ENCODE measurements at places on chromosomes 13 and 19.
A peak's percentile ranks its signal among the peaks of the same experiment; 100 is the strongest.

DNA sequence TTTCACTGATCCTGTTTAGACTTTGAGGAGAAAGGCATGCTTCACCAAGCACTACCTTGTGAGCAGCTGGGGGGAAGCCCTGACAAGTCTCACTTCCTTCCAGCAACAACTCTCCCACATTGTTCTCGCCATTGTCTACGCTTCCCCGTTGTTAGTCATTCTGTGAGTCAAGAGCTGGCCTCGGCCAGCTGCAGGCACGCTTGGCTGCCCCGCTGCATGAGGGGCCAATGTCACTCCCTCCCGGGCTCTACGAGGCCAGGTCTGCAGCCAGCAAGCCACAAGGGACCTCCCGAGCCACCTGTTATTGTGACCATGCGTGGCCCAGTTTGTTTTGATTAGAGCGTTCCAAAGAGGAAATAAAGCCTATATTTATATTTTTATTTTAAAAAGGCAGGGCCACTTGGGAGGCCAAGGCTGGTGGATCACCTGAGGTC, 220.9 kb downstream of the FOXO1 start:
- peak overlapping the region; percentile 83 for H3K27ac ChIP-seq
- H3K4me3 ChIP-seq: no peak overlapping the region
- peak; percentile 88 for DNase-seq
- H3K36me3 ChIP-seq: no peaks in the 10 kb centered on the region
- no peaks in the 10 kb centered on the region for H3K27me3 ChIP-seq
- H3K4me1 ChIP-seq: peaks cover 31% of the 10 kb centered on the region

DNA sequence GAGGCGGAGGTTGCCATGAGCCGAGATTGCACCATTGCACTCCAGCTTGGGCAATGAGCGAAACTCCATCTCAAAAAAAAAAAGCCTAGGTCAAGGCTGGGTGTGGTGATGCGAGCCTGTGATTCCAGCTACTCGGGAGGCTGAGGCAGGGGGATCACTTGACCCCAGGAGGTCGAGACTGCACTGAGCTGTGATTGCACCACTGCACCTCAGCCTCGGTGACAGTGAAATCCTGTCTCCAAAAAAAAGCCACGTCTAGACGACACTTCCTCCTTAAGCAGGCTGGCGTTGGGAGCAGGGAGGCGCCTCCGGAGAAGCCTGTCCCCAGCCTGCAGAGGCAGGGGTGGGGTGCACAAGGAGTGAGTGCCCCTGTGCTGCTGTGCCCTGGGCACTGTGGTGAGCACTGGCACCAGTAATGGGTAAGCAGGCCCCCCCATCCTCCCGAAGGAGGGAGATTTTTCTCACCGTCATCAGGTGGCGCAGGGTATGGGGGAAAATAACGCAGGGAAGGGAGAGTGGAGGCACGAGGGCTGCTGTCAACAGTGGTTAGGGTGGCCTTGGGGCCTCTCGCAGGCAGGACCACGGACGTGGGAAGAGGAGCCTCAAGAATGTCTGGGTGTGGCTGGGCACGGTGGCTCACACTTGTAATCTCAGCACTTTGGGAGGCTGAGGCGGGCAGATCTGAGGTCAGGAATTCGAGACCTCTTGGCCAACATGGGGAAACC, 706 bp downstream of the P2RY11 start:
- DNase-seq: no peak
- H3K27me3 ChIP-seq: no peaks in the 10 kb centered on the region
- peaks cover 10% of the 10 kb centered on the region for H3K4me1 ChIP-seq
- H3K4me3 ChIP-seq: no peak overlapping the region
- peaks cover 94% of the 10 kb centered on the region for H3K36me3 ChIP-seq

DNA sequence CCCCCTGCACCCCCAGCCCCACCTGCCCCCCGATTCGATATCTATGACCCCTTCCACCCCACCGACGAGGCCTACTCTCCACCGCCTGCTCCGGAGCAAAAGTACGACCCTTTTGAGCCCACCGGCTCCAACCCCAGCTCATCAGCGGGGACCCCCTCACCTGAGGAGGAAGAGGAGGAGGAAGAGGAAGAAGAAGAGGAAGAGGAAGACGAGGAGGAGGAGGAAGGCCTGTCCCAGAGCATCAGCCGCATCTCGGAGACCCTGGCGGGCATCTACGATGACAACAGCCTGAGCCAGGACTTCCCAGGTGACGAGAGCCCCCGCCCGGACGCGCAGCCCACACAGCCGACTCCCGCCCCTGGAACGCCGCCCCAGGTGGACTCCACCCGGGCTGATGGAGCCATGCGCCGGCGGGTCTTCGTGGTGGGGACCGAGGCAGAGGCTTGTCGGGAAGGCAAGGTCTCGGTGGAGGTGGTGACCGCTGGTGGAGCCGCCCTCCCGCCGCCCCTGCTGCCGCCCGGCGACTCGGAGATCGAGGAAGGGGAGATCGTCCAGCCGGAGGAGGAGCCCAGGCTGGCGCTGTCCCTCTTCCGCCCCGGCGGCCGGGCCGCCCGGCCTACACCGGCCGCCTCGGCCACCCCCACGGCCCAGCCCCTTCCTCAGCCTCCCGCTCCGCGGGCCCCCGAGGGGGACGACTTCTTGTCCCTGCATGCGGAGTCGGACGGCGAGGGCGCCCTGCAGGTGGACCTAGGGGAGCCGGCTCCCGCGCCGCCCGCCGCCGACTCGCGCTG, 9.2 kb downstream of the SCAF1 start:
- no peak overlapping the region for H3K4me3 ChIP-seq
- no peak for DNase-seq
- no peaks in the 10 kb centered on the region for H3K4me1 ChIP-seq
- no peak overlapping the region for H3K27ac ChIP-seq
- H3K36me3 ChIP-seq: peaks cover 90% of the 10 kb centered on the region

- no peaks in the 10 kb centered on the region for H3K36me3 ChIP-seq
- H3K27me3 ChIP-seq: no peaks in the 10 kb centered on the region
- no peak overlapping the region for H3K4me3 ChIP-seq
These were observed 200.8 kb upstream of the SGCG start for GRCh38 chr13:22979952-22980351.

GRCh38 chr13:94427313-94427953, 52.0 kb downstream of the DCT start:
- H3K4me3 ChIP-seq: no peak overlapping the region
- H3K27ac ChIP-seq: no peak overlapping the region
- no peaks in the 10 kb centered on the region for H3K27me3 ChIP-seq
- no peaks in the 10 kb centered on the region for H3K4me1 ChIP-seq
- no peaks in the 10 kb centered on the region for H3K36me3 ChIP-seq

DNA sequence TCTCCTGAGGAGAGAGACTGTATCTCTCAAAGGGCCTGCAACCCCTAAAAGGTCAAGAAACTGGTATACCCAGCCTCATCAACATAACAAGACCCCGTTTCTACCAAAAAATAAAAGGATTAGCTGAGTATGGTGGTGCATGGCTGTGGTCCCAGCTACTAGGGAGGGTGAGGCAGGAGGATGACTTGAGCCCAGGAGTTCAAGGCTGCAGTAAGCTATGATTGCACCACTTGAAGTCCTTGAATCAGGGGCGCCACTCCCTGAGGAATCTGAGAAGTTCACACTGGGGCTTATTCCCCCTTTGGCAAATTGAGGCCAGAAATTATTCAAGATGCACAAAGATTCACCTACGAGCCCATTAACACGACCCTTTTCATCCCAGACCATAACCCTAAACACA, 83.0 kb downstream of the TSHZ3 start:
- H3K4me1 ChIP-seq: no peaks in the 10 kb centered on the region
- no peaks in the 10 kb centered on the region for H3K36me3 ChIP-seq
- no peak for DNase-seq
- no peak overlapping the region for H3K4me3 ChIP-seq
- no peaks in the 10 kb centered on the region for H3K27me3 ChIP-seq

DNA sequence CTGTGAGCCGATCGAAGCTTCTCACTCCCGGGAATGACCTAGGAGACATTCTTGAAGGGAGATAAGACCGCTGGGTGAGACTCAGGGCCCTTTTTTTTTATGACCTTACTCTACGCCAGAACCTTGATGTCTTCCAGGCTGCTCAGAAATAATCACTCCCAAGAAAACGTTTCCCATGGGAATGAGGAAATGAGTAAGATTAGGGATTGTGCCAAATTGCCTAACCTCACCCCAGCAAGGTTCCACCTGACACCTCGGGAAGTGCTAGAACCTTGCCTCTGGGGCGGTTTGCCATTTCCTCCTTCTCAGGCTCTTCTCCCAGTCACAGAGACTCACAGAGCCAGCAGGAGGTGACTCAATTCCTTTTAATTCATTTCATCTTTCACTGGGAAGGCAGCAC, 2.3 kb downstream of the SLC46A3 start:
- no peaks in the 10 kb centered on the region for H3K36me3 ChIP-seq
- H3K4me3 ChIP-seq: no peak overlapping the region

GRCh38 chr13:111232191-111232590, 88.3 kb upstream of the TEX29 start:
- no peak overlapping the region for H3K4me3 ChIP-seq
- peaks cover 52% of the 10 kb centered on the region for H3K36me3 ChIP-seq

DNA sequence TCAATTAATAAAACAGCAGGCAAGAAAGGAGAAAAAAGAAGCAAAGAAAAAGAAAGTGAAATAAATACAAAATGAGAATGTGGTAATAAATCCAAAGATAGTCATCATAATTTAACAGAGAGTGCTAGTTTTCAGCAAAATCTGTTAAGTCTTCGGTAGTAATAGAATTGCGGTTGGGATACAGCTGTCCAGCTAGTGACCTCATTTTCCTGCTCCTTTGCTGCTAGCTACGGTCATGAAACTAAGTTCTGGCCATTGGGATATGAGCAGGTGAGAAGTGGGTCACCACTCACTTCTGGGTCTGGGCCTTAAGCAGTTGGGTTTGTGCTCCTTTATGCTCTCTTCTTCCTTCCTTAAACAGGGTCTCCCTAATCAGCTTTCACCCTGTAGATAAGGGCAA, 11.7 kb upstream of the DGKH start:
- no peak overlapping the region for H3K27ac ChIP-seq
- peaks cover 8% of the 10 kb centered on the region for H3K36me3 ChIP-seq
- H3K4me1 ChIP-seq: peaks cover 13% of the 10 kb centered on the region
- H3K4me3 ChIP-seq: no peak overlapping the region
- no peaks in the 10 kb centered on the region for H3K27me3 ChIP-seq
- DNase-seq: no peak
